ENCODE measurements at places on chromosomes 11 and 22. TPM values are rescaled to one million over a fixed set of nuclear protein-coding genes. Genes with fewer than 3 reads are reported as not detected.

SCGB1D2 gene
- polyA plus RNA-seq: not detected

GRCh38 chr22:36320553-36320952, 67.2 kb downstream of the MYH9 start:
- no peak for DNase-seq

DNA sequence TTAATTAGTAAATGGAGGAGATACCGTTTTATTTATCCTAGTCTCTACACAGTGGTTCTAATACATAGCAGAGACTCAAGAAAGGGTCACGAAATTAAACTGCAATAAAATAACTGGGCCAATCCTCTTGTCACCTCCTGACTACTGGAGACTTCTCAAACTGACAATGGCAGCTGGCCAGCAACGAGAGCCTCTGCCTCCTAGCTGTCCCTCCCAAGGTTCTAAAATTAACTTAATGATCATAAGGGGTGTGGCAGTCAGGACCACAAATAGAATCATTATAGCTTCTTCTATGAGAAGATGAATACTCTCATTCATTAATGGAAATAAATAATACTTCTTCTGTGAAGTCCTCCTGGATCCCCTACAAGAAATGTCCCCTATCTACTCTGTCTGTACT, 63.8 kb upstream of the APOA1 start:
- no peak for DNase-seq

- no peak for DNase-seq
Observed at GRCh38 chr22:22449819-22450218, 58.7 kb downstream of the ZNF280B start.

- DNase-seq: no peak
Observed at GRCh38 chr11:113632981-113633380, 73.1 kb downstream of the TMPRSS5 start.

GRCh38 chr22:22746963-22747933, 102.8 kb downstream of the GGTLC2 start:
- no peak for DNase-seq

DNA sequence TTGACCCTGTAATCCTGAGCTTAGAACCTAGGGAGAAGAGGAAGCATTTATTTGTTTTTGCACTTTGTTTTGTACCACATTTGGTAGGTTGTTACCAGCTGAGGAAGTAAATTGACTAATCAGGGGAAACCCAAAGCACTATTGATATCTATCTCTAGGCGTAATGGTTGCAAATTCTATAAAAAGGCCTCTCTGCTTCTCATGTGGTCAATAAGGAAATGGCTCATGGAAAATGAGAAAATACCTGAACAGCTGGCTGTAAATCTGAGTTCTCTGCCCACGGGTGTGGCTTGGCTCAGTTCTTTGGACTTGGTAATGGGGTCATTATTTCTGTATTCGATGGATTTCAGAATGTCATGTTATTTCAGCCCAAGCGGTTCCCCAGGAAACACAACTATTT, 42.4 kb downstream of the BARX2 start:
- DNase-seq: no peak
